ENCODE measurements at places on chromosomes 7 and 10.

GRCh38 chr7:150428671-150429451 lies 21.6 kb upstream of the GIMAP8 start:
- DNase-seq: no peak

GRCh38 chr10:65112573-65112972 lies 1591.4 kb downstream of the REEP3 start:
- DNase-seq: no peak

DNA sequence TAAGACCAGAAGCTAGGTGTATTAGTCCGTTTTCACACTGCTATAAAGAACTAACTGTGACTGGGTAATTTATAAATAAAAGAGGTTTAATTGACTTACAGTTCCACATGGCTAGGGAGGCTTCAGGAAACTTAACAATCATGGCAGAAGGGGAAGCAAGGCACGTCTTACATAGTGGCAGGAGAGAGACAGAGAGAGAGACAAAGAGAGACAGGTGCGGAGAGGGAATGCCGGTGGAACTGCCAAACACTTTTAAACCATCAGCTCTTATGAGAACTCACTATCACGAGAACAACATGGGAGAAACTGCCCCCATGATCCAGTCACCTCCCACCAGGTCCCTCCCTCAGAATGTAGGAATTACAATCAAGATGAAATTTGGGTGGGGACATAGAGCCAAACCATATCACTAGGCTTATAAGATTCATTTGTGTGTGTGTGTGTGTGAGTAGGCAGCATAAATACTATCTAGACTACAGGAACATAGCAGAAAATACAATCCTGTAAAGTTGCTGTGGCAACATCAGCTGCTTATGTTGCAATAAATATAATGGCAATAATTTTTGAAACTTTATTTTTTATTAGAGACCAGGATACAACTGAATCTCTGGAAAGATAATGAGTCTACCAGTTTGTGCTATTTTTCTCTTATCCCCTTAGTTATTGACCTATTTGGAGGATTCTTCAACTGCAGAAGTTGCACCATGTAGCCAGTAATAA lies 77.1 kb downstream of the NRF1 start:
- DNase-seq: no peak

GRCh38 chr10:35563261-35563891 lies 41.8 kb upstream of the GJD4 start:
- no peak for DNase-seq

GRCh38 chr7:14739168-14739840 lies 163.2 kb downstream of the DGKB start:
- DNase-seq: no peak

- DNase-seq: no peak
These were observed 492.5 kb downstream of the ETV1 start for GRCh38 chr7:13496976-13497375.

DNA sequence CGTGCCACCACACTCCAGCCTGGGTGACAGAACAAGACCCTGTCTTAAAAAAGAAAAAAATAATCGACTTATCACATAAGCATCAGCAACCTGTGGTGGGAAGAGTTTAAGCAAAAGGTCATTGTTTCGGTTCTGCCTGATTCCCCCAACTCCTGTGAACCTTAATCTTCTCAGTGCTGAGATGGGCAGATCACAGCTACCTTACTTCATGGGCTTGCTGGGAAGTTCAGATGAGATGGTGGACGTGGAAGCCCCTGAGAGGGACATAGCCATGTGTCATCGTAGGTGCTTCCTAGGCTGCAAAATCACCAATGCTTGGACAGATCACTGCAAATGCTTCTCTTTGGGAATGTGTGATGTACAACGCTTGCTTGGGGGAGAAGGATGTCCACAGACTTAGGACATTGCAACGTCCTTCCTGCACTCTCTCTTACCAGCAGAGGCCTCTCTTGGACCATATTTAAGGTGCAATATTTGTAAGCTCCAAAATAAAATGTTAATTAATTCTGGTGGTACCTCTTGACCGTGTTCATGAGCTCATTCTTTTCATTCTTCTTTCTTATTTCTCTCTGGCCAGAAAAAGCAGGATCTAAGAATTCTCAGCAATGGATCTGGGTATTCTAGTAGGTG lies 8.6 kb downstream of the GJD4 start:
- DNase-seq: no peak

GRCh38 chr10:51106311-51106945 lies 32.1 kb downstream of the PRKG1 start:
- no peak for DNase-seq

GRCh38 chr10:61179771-61180170 lies 235.8 kb upstream of the RHOBTB1 start:
- no peak for DNase-seq

Measured in activated CD8-positive, alpha-beta memory T cell treated with anti-CD3 and anti-CD28 coated beads for 4 hours (primary cell).